NCI-H1930 (cell line): ENCODE measurements at places on chromosomes 5 and 9.

DNA sequence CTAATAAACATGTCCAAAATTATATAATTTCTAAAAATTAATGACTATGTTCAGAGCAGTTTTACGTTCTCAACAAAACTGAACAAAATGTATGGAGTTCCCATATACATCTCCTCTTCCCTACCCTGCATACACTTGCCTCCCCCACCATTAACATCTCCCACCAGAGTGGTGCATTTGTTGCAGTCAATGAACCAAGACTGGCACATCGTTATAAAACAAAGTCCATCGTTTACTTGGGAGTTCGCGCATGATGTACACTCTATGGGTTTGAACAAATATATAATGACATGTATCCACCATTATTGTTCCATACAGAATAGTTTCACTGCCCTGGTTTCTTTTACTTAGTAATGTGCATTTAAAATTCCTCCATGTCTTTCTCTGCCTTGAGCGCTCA is 130.1 kb downstream of the APBA1 start:
- no peak for DNase-seq

DNA sequence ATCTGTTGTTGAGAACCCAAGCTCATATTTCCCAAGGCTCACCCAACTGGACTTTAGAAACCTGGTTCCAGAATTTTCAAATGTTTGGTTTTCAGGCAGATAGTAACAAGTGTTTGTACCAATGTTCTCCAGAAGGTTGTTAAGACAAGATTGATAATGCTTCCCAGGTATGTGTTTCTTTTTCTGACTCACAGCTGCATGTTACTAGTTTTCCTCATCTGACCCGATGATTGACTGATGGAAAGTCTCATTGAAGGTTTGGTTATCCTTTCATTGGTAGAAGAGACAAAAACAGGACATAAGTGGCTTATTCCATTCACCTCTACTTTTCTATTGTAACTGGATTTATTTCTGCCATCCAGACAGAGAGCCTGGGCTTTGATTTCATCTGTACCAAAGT is 10.4 kb downstream of the BASP1 start:
- no peak for DNase-seq

- DNase-seq, result no peak
Observed at GRCh38 chr5:1552521-1553255, 28.9 kb upstream of the LPCAT1 start.

GRCh38 chr5:130836729-130837649 is 328.1 kb downstream of the HINT1 start:
- no peak for DNase-seq

GRCh38 chr5:23506329-23507236 is 826 bp upstream of the PRDM9 start:
- DNase-seq, result peak; percentile 66

DNA sequence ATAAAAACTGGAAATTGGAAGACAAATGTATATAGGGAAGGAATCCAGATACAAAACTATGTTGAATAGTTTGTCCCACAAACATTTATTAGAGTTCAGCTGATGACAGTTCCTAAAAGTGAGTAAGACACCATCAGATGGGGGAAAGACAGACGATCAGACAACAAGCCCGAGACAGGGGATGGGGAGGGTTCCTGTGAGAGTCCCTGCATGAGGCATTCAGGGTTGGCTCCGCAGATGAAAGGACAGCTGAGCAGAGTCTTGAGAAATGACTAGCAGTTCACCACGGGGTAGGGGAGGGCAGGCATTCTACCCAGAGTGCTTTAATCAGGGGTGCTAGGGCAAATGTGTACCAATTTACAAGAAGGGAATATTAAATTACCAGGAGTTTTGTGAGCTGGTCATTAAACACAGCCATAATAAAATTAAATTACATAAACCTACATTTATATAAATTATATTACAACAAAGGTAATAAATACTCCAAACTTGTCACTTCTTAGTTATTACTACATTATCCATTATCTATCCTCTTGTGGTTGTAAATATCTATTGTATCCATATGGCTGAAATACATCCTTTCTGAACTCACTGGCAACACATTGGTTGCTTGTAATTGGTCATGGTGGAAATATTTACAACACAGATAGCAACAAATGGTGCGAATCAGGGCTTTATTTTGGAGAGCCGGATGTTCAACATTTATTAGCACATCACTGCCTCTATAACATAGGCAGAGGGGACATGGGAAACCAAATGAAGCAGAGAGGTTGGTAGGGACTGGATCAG is 27.8 kb downstream of the TNFSF15 start:
- no peak for DNase-seq

GRCh38 chr9:115099901-115100300 is 18.1 kb downstream of the TNC start:
- DNase-seq, result no peak

GRCh38 chr5:103927739-103928138 is 365.1 kb upstream of the NUDT12 start:
- no peak for DNase-seq

DNA sequence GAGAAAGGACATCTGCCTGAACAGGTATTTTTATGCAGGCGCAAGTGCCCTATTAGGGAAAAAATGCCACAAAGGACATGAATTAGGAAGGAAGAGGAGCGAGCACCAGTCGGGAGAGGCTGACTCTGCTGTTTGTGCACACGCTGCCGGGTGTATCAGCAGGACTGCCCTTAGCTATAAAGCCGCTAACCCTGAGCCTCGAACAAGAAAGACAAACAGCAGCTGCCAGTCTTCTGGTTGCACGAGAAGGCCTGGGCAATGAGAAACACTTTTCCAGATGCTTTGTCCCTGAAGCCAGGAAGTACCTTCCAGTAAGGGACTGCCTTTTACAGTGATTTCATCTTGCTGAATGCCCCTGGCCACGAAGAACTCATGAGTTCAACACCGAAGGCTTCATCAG is 12.6 kb downstream of the QSOX2 start:
- no peak for DNase-seq

DNA sequence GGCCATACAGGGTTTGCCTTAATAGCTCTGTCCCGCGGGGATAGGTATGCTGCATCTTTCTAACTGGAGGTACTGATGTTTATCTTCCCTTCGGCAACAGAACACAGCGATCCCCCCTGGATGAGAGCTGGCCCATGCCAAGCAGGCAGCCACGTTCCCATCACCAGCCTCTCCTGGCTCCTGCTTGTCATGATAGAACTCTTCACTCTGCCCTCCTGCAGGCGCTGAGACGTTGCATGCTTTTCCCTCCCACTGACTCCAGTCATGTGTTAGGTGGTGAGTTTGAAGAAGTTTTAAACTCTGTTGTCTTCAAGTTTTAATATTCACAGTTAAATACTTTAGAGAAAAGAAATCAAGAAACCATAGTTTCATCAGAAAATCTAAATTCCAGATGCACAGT is 60.0 kb downstream of the MED27 start:
- no peak for DNase-seq

GRCh38 chr5:175162036-175162435 is 281.9 kb downstream of the DRD1 start:
- DNase-seq, result no peak

DNA sequence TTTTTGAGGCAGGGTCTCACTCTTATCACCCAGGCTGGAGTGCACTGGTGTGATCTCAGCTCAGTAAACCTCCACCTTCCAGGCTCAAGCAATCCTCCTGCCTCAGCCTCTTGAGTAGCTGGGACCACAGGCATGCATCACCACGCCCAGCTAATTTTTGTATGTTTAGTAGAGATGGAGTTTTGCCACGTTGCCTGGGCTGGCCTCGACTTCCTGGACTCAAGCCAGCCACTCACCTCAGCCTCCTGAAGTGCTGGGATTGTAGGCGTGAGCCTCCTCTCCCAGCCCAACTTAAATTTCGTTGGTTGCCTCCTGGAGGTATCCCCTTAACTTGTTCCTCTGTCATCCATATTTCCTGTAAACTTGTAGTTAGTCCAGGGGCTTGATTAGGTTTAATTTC is 47.2 kb downstream of the RAB24 start:
- DNase-seq, result no peak

- DNase-seq, result no peak
Observed at GRCh38 chr5:83204651-83205050, 127.3 kb downstream of the XRCC4 start.

GRCh38 chr5:136638084-136638483 is 272.7 kb upstream of the TRPC7 start:
- DNase-seq, result no peak

DNA sequence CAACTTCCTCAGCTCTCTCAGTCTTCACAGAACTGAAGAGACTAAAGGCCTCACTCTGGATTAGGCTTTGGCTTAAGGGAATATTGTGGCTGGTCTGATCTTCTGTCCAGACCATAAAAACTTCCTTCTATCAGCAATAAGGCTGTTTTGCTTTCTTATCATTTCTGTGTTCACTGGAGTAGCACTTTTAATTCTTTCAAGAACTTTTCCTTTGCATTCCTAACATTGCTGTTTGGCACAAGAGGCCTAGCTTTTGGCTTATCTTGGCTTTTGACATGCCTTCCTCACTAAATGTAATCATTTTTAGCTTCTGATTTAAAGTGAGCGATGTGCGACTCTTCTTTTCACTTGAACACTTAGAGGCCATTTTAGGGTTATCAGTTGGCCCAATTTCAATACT is 88.7 kb upstream of the ACOT12 start:
- no peak for DNase-seq

DNA sequence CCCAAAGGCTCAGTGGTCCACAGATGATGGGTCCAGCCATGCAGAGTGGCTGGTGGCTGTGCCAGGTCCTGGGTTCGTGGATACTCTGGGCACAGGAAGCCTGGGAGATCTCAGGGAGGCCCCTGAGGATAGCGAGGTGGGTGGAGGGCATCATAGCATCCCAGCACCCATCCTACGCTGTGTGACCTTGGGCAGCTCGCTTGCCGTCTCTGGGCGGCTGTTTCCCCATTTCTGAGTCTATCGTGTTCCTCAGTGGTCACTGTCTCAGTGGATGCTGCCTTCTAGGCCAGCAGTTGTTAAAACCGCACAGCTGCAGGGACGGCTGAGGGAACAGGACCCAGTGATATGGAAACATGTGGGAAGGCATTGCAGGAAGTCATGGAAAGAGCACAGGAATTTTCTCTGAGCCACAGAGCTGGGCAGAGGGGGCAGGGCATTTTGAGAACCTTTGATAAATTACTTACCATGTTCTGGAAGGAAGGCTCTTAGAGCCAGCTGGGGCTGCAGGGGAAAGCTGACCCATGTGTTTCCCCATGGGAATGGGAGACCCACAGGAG is 86.4 kb upstream of the COL5A1 start:
- no peak for DNase-seq
